Cortex of kidney (tissue), 1 donor: ENCODE measurements at places on chromosomes 7 and 10.

DNA sequence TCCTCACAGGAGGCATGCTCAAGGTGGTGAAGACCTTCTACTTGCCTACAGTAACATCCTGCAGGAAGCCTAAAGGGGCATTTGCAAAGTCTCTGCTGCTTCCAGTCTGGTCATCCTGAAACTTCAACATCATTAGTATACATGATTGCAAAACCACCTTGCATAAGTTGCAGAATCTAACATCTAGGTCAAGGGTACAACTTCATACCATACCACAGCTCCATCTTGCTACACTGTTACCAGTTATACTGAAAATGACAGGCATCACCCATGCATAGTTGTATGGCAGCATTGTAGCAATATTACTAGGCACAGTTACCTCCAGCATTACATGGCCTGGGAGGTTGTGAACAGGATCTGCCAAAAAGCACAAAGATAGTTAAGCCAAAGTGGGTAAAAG lies 13.7 kb upstream of the MACROH2A2 start:
- DNase-seq = no peak

DNA sequence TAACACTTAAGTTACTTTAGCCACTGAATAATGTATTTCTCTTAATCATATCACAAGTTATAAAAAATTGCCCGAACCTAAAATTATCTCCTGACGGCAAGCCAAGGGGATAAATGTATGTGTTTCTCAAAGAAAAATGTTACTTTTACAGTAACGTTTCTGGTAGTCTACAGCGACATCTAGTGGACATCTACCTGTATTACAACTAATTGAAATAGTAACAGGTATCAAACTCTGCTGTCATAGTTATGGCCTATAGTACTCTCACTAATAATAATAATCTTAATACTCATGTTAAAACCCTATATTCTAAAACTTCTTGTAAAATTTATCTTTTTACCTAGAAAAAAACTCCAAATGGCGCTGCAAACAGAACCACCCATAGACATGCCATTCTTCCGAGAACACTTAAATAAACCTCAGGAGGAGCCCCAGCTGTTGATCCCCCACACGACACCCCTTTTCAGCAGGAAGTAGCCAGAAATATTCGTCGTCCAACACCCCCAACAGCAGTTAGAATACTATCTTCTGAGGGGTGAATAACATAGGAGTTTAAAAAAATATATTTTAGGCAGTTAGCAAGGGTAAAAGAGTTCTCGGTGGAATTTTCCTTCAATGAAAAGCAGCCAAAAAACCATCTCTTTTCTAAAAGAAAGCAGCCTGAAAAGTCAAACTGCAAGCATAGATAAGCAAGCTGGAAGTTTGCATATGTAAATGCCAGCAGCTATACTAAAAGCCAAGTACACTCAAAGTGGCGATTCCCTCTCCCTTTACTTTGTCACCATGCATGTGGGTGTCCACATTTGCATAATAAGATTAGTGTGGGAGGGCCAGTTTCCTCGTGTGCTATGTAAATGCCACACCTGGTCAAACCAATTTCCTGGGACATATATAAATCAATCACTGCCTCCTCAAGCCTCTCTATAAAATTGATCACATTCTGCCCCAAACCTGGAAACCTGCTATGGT lies 40.5 kb upstream of the ZNF107 start:
- DNase-seq = no peak

DNA sequence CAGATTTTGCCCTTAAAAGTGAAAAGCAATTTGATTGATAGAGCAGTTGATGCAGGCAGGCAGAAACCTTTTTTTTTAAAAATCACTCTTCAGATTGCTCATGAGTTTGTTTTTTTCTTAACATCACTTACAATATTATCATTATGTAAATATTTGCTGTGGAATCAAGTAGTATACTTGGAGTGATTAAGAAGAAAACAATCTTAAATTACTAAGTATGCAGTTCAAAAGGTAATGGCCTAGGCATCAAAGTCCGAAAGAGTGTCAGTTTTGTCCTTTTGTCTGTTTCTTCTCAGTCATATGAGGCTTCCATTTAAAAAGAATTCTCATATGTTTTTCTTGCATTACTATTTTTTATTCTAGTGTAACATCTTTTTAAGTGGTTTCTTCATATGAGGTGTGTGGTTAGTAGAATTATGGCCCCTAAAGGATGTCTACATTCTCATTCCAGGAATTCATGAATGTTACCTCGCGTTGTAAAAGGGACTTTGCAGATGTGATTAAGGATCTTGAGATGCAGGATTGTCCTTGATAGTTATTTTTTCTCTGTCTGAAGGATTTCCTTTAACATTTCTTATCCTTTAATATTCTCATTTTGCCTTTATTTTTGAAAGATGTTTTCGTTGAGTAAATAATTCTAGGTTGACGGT lies 44.0 kb downstream of the BICC1 start:
- DNase-seq = no peak

DNA sequence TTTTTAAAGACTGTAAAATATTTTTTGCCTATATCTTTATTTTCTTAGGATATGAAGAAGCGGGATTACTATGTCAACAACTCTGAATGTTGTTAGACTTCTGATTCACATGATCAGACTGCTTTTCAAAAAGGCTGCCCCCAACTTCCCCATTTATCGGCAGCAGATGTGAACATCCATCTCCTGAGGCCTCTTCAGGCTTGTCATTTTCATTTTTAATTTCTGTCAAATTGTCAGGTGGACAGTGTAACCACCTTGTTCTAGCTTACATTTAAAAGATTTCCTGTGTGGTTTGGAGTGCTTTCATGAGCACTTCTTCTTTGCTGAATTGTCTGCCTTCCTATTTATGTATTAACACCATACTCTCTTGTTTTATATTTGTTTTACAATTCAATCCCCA lies 78.8 kb upstream of the GSDME start:
- DNase-seq = no peak

- DNase-seq = no peak
These were observed 213.5 kb upstream of the TMEM229A start for GRCh38 chr7:124246262-124246863.

DNA sequence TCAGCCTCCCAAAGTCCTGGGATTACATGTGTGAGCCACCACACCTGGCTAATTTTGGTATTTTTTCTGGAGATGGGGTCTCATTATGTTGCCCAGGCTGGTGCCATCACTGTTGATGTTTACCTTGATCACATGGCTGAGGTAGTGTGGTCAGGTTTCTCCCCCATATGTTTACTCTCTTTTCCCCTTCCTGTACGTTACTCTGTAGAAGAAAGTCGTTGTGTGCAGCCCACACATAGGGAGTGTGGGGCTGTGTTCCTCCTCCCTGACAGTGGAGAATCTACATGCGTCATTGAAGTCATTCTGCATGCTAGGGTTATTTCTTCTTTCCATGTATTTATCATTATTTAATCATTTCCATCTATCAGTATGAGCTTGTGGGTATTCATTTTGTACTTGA lies 16.3 kb upstream of the ORAI2 start:
- no peak for DNase-seq

DNA sequence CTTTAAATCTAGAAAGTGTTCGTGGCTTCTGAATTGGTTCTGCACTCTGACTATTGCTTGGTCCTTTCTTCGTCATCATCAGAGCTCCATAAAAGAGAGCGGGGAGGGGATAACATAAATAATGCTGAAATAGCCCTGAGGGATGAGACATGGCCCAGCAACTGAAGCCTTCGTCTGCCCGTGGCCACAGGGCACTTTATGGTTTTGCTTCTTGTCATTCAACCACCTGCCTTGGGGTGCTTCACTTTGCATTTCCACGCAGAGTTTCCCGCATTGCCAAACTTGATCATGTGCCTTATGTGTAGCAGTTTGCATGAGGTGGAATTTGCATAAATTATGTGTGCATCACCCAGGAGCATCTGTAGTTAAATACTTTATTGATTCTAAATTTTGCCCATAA lies 15.9 kb downstream of the GSTO2 start:
- no peak for DNase-seq

DNA sequence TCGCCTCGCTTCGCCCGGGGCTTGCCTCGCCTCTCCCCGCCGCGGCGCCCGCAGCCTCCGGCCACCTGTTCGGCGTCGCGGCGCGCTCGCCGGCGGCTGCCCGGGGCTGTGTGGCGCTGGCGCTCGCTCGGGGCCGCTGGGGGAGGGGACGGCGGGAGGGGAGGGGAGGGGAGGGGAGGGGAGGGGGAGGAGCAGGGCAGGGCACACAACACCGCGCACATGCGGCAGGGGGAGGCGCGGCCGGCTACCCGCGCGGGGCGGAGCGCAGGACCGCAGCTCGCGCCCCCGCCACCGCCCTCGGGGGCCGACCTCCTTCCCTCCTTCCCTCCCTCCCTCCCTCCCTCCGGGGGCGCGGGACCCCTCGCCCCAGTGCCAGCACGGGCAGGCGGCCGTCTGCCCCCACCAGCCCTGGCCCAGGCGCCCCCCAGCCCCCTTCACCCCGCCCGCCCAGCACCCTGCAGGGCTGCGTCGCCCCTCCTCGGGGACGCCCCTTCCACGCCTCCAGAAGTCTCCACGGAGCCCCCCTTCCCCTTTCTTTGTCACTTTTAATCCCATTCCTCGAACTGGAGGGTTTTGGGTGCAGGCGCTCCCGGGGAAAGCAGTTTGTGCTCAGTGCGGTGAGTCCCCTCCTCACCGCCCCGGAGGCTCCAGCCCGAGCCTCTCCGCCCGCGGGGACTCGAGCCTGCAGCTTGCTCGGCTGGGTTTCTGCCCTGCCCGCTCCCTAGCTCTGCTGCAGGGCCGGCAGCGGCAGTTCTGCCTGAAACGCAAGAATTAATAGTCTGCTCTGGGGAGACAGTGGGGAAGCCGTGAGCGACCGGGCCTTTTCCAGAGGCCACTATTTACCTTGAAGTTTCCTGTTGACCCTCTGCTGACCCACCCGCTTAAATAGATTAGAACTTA lies at the start of gene PARD3:
Gene PARD3 (minus strand): TSS at position 112 of the 900 bp plus-strand sequence. CDS start 301 bp downstream, outside the sequence.
- DNase-seq = no peak

DNA sequence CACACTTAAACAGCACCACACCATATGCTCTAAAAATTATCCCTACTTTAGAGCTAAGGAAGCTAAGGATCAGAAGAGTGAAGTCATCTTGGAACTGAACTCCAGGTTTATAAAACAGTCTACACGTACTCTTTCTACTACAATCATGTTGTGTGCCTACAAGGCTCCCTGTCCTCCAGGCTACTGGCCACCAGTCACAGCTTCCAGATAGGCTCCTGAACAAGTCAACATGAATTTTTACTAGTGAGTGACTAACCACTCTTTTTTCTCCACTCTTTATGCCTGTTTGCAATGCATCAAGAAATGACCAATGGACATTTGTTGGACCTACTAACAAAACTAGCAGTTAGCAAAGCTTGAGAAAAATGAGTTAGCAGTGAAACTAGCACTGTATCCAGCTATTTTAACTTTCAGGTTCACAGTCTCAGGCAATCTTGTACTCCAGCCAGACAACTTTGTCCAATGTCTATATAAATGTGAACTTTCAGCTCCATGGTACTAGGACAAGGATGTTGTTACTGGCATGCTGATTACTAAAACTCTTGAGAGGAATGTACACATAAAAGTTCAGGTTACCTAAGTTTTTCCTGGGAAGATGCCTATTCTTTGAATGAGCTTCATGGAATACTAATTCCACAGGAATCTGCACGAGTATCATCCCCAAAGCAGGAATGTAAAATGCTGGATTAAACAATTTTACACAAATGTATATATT lies 180.0 kb downstream of the BTAF1 start:
- no peak for DNase-seq

GRCh38 chr7:156064971-156065386 lies 252.7 kb upstream of the SHH start:
- DNase-seq = no peak

DNA sequence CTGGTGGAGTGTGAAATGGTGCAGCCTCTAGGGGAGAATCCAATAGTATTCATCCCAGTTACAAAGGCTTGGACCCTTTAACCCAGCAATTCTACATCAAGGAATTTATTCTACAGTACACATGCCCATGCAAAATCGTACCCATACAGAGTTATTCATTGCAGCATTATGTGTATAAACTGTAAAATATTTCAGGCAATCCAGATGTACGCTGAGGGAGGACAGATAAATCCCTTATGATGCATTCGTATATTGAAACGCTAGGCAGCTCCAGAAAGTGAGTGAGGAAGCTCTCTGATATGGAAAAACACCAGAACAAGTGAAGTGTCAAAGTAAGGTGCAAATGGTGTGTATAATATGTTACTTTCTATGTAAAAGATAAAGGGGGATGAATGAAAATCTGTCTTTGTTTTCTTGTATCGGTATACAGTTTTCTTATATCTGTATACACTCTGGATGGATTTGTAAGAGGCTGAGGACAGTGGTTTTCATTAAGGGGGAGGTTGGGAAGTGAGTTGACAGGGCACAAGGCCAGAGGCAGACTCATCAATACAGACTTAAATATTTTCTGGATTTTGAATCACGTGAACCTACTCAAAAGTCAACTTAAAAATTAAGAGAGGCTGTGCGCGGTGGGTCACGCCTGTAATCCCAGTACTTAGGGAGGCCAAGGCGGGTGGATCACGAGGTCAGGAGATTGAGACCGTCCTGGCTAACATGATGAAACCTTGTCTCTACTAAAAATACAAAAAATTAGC lies 17.1 kb downstream of the VWA2 start:
- no peak for DNase-seq

DNA sequence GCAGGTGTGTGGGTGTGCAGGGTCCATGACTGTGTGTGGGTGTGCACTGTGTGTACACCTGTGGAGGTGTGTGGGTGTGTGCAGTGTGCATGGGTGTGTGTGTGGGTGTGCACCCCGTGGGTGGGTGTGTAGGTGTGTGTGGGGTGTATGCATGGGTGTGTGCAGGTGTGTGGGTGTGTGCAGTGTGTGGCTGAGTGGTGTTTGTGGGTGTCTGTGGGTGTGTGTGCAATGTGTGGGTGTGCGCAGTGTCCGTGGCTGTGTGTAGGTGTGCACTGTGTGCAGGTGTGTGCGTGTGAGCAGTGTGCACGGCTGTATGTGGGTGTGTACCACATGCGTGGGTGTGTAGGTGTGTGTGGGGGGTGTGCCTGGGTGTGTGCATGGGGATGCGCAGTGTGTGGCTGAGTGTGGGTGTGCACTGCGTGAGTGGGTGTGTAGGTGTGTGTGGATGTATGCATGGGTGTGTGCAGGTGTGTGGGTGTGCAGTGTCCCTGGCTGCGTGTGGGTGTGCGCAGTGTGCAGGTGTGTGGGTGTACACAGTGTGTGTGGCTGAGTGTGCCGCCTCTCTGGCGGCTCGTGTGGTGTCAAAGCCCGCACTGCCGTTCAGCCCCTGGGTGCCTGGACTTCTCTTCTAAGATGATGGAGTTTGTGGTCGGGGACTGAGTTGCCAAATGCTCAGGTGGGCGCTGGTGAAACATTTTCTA lies 208.3 kb downstream of the DNAJB6 start:
- DNase-seq = no peak

GRCh38 chr7:22469371-22470143 lies 30.4 kb downstream of the STEAP1B start:
- no peak for DNase-seq

DNA sequence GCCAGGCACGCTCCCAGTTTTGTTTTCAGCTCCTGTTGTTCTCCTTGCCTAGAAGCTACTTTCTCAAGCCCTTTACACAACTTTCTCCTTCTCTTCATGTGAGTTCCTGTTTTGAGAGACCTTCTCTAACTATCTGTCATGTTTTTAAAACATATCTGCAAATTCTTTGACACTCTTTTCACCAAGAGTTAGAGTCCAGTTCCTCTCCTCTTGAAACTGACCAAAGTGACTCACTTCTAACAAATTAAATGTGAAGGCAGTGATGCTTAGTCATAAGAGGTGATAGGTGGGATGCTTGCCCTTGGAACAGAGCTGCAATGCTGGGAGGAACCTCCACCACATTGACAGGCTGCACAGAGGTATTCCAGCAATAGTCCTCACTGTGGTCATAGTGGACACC lies 25.3 kb downstream of the ZSCAN25 start:
- DNase-seq = no peak
